ENCODE measurements at places on chromosomes 3 and 15.
A peak's percentile ranks its signal among the peaks of the same experiment; 100 is the strongest.

- DNase-seq, result no peak
Observed at GRCh38 chr3:73437828-73438227, 186.9 kb downstream of the PDZRN3 start.

DNA sequence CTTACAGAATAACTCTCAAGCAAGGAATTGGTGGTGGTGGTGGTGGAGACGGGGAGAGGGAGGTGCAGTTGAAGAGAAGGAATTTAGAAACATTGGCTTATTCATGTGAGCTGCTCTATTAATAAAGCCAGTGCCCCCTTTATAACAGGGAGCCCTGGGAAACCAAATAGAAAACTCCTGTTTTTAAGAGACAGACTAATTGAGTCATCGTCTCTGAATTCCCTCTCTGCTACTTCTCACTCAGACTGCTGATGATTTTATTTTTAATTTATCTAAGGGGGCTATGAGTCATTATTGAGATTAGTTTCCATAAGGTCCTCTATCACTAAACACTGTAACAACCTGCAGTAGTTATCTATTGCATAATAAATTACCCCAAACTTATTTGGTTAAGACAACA, 145.9 kb upstream of the GALNT15 start:
- DNase-seq, result no peak

DNA sequence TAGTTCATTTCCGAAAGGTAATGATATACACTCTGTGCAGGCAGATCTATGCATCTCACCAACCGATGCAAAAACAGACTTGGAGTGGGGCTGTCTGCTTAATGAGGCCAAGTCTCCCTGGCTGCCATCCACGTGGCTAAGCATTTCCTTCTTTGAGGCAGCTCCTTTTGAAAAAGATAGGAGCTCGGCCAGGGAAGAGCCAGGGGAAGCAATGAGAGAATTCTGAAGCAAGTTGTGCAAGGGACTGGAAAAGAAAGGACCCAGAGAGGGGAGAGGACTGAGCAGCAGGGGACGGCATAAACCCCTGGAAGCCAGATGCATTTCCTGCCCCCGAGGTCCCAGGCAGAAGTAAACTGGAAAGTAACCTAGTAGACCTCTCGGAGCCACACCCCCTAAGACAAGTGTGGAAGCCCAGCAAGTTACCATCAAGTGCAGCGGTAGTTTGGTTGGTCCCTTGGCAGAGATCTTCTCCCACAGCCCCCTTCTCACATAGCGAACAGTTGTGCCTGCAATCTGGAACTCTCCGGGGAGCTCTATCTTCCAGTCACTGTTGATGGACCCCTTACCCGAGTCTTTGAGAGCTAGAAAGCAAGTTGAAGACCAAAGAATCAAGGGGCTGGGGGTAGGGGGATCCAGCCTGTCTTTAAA, 288.2 kb downstream of the ADAMTS17 start:
- DNase-seq, result no peak

DNA sequence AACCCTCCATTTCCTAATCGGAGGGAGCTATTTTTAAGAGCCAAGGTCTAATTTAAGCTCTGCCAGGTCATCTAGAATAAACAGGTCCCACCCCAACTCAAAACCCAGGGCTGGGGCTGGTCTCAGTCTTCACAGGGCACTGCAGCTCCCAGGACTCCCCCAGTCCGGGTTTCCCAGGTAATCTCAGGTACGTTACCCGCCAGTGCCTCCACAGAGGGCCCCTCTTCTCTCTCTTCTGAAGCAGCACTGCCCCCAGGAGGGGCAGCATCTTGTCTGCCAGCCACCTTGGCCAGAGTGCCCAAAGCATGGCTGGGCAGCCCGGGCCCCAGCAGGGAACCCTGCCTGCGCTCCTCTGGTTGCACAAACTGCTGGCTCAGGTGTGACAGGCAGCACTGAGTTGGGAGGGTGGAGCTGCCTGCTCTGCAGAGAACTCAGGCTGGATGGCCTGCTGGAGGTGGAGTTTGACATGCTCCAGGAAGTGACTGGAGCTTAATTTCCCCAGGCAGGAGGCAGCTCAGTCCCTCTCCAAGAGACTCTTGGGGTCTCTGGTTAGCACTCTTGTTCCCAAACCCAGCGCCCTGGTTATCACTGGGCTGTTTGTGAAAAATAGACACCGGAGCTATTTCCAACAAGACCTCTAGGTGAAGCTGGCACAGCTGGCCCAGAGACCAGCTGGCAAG, at the start of gene PLA2G4F:
Gene PLA2G4F (minus strand): TSS at position 394 of the 680 bp plus-strand sequence. CDS start 87 bp downstream, at position 307.
- DNase-seq, result no peak

DNA sequence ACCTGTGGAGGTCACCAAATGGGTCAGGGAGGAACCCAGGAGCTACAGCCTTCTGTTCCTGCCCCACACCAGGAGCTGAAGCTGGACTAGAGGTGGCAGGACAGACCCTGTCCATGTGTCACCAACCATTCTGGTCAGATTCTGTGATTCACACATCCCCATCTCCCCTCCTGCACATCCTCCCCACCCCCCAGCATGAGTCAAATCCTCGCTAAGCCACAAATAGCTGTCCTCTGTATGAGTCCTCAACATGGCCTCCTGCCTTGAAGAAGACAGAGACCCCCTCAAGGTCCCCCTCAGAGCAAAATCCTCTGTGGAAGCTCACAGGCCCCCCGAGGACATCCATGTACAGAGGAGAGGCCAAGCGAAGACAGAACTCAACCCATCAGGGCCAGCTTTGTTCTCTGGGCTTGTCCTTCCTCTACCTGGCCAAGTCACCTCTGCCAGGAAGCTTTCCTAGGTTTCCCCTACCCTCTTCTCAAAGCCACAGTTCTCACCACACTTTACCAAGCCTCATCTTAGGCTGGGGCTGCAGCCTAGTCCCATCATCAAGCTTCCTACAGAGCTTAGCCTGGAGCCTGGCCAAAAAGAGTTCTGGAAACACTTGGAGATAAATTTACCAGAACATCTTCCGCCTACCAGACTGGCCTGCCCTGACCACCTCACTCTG, 17.1 kb downstream of the CACNA2D2 start:
- no peak for DNase-seq

- DNase-seq, result no peak
Observed at GRCh38 chr15:72966641-72967040, 85.6 kb upstream of the NEO1 start.

DNA sequence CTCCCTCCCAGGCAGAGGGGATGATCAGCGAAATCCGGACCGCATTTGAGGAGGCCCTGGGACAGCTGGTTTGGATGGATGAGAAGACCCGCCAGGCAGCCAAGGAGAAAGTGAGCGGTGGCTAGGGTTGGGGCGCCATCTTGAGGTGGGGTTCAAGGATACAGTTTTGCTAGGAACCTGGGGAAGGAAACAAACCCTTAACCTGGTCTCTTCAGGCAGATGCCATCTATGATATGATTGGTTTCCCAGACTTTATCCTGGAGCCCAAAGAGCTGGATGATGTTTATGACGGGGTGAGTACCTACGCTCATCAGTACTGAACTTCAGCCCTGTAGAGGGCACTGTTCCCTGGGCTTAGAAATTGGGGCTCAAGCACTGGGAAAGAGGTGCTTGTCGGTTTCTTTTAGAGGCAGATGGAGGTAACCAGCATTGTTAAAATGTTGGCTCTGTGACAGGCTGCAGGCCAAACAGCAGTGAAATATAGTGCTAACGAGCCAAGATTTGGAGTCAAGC, 9.6 kb upstream of the PSMD2 start:
- peak; percentile 45 for DNase-seq

- no peak for DNase-seq
Observed at GRCh38 chr3:98763076-98763475, at the start of gene ST3GAL6. Gene ST3GAL6, plus strand, starts transcription at chr3:98763340. Its CDS starts 5,101 bp downstream, at chr3:98768441.

DNA sequence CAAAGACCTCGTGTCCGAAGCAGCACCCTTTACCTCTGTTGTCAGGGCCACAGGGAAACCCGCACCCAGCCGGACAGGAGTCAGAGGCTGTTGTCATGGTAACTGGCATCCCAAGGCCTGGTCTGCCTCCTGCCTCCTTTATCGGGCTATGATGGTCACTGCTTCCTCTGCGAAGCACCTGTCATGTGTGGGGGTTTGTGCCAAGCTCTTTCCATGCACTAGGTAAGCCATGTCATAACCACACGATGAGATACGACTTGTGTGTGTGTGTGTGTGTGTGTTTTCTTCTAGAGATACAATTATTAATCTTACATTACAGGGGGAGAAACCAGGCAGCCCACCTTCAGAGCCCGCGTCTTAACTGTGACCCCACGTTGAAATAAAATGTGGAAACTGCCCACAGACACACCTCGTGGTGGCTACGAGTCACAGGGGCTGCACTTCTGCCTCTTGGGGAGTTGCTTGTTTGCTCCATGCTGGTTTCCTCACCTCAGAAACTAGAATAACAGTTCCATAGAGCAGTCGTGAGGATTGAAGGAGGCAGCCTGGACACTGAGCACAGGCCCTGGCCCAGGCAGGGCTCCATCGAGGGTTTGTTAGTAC, 18.0 kb downstream of the ZDHHC19 start:
- DNase-seq, result no peak

GRCh38 chr3:9902372-9903237, at the start of gene IL17RE:
Gene IL17RE, plus strand, starts transcription at chr3:9902848. Its CDS starts 85 bp downstream, at chr3:9902933.
- DNase-seq, result no peak

DNA sequence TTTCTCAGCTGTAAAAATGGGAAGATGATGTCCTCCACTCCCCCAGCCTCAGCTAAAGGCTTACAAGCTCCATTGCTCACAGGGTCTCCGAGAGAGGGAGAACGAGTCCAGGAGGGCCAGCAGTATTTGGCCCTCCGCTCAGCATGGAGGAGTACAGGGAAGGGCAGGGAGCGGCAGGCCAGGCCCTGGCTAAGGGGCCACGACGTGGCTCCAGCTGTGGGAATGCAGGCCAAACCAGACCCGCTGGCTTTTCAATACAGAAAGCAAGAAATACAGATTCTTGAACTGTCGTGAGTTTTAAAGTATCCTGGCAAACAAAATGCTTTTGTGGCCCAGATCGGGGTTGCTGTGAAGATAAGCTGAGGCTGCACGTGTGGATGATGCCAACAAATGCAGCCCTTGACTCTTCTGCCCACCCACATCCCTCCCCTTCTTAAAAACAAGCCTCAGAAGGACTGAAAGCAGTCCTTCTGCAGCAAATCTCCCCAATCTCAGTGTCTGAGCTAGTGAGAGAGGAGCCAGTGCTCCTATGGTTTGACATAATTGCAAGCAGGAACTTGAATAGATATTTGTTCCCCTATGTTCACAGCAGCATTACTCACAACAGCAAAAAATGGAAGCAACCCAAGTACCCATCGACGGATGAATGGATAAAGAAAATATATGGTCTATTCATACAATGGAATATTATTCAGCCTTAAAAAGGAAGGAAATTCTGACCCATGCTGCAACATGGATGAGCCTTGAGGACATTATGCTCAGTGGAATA, 18.5 kb upstream of the FBLN2 start:
- no peak for DNase-seq

GRCh38 chr3:170021083-170021482, 16.7 kb upstream of the GPR160 start:
- DNase-seq, result no peak

GRCh38 chr3:162224746-162225145, 728.1 kb downstream of the OTOL1 start:
- DNase-seq, result no peak

- DNase-seq, result no peak
Observed at GRCh38 chr3:20682573-20682972, 496.6 kb upstream of the SGO1 start.

- no peak for DNase-seq
Observed at GRCh38 chr3:183554377-183554776, 1.1 kb downstream of the KLHL6 start.

DNA sequence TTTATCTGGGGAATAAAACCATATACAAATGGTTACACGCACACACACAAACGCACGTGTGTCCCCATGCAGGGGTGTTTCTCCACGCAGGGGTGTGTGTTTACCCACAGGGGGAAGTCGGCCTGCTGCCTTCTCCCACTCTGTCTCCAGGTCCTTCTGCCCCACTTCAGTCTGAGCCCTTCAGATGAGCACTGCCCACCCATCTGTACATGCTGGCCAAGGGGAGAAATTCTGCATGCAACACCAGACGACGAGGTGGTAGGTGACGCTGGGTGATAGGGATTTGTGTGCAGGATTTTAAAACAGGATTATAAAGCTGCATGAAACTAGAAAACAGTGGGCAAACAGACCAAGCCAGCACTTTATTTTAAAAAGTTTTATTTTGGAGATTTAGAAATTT, 122.5 kb downstream of the TJP1 start:
- DNase-seq, result no peak

DNA sequence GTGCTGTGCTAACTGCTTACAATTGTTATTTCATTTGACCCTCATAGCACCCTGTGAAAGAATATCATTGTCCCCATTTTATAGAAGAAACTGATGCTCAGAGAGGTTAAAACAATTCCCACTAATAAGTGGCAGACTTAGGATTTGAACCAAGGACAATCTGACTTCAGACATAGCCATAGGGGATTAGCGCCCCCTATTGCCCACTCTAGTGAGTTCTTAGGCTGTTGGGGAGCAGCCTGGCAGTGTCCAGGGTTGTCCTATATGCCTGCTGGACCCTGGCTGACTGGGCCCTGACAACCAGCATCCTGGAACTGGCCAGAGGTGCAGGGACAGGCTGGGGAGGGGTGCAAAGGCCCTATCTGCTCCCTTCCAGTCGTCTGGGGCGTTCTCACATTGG, 15.4 kb downstream of the DPH3 start:
- no peak for DNase-seq

DNA sequence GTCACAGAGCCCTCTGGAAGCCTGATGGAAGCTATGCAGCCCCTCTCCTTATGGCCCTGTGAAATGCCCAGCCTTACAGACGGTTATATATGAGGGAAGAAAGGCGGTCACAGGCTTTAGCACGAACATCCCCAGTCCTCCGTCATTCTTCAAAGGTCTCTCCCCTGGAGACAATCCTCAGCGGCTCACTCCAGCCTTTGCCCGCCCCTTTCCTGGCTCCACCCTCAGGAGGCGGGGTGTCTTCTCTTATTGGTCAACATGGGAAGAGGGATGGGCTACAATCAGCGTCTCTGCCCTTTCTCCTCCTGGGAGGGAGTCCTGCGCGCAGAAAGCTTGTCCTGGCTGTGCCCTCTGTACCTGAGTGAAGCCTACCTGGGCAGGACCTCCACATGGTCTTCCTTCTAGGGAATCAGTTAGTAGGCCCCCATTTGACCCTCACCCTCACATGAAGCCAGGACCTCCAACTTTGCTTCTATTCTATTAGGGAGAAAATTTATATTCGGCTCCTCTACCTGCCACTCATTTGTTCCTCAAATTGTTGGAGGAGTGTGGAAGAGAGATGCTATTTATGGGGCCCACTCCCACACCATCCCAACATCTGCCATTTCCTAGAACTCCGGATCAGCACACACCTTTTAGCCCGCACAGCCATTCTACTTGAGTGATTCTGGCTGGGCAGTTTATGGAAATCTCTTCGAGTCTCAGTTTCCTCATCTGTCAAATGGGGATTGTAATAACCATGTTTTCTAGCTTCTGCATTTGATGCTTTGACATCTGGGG, 112.9 kb upstream of the SLC6A11 start:
- no peak for DNase-seq

- no peak for DNase-seq
Observed at GRCh38 chr15:38554354-38554753, 10.3 kb downstream of the RASGRP1 start.

All from psoas muscle (tissue), 8 donors.